Left ventricle myocardium superior (tissue), 1 donor: ENCODE measurements at places on chromosomes 11 and 22. TPM values are rescaled to one million over a fixed set of nuclear protein-coding genes. Genes with fewer than 3 reads are reported as not detected.
A peak's percentile ranks its signal among the peaks of the same experiment; 100 is the strongest.

DNA sequence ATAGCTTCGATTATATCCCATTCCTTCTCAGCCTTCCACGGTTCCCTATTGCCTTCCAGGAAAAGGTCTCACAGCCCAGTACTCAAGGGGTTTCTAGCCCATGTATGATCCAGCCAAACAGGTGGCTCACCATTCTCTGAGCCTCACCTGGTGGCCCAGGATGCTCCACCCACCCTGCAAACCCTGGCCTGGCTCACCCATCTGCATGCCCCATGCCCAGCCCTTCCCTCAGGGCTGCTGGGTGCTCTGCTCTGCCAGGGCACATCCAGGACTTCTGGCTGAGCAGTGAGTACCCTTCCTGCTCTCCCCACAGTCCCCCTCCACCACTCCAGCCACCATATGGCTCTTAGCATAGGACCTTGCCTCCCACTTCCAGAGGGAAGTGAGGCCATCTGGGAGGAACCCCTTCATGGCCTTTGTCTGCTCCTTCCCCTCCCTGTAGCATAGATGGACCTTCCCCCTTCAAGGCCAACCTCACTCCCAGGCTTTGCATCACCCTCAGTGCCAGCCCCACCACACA, 5.8 kb upstream of the RCOR2 start:
- no peak for DNase-seq

The OR52E8 gene
- total RNA-seq, result not detected

GRCh38 chr11:123470842-123471241, 40.8 kb downstream of the GRAMD1B start:
- no peak for DNase-seq

- peak; percentile 55 for DNase-seq
These were observed 131.9 kb downstream of the ADAMTS15 start for GRCh38 chr11:130580372-130580771.

DNA sequence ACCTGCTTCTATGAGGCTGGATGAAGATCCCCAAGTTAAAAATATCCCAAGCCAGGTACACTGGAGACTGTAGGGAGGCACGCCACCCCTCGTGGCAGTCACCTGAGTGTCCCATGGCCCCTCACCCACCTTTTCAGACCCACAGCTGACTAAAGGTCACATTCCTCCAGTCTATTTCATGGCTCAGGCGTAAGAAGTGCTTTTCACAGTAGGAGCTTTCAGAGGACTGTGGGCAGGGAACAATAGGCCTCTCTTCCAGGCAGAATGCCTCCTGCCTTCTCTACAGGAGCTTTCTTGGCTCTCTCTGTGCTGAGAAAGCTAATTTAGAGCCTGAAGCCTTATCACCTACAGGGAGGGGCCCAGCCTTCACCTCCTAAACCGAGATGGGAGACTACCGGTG, 73.8 kb downstream of the C11orf58 start:
- DNase-seq, result no peak

DNA sequence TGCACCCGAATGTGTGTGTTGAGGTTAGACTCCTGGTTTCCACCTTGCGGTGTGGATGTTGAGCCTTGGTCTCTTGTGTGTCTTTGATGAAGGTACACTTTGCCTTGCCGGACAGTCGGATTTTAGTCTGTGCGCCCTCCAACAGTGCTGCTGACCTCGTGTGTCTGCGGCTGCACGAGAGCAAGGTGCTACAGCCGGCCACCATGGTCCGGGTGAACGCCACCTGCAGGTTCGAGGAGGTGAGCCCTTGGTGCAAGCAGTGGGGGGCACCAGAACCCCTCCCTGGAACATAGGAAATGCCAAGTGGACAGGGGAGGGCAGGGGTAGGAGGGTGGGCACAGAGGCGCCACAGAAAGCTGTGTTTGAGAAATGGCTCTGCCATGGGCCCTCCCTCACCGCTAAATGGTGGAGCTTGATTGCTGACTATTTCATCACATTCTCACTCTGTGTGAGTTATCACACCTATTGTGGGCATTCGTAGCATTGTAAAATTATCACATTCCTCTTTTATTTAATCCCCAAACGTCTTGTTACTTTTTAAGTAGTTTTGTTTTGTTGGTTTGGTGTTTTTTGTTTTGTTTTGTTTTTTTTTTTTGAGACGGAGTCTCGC, 26.4 kb upstream of the PANX2 start:
- no peak for DNase-seq

- DNase-seq, result no peak
These were observed 58.2 kb downstream of the COMMD9 start for GRCh38 chr11:36230779-36231699.

- DNase-seq, result no peak
These were observed 324.7 kb downstream of the ETS1 start for GRCh38 chr11:128262463-128263345.

DNA sequence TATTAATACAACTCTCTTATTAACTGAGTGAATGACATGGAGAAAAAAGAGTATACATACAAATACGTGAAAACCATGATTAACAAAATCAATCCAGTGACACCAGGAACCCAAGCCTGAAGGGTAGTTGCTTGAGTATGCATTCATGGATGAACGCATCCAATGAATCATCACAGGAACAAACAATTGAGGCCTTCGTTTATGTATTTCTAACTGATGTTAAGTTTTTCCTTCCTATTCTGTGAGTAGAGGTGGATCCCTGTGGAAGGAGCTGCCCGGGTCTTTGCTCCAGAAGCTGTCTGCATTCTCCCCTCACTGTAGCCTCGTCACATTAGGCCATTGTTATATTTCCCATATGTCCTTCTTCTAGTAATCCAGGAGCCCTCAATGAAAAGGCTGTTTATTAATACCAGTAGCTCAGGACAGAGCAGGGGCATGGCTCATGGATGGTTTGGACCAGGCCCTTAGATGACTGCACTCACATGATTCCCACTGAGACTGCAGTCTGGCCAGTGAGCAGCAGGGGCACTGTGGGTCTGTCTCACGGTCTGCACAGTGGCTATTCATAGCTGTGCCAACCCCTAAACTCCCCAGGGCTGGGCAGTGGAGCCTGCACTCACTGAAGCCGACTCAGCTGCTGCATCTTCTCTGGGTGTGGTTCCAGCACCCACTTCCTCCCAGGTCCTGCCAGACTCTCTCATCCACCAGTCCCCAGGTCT, 128.1 kb upstream of the TOP3B start:
- peak; percentile 39 for DNase-seq

The OR4C11 gene
- total RNA-seq, result not detected

The CHKB gene
- 42.7 TPM for total RNA-seq

GRCh38 chr11:84865791-84866535, 761.2 kb downstream of the DLG2 start:
- no peak for DNase-seq

The NXPE4 gene
- total RNA-seq, result not detected

DNA sequence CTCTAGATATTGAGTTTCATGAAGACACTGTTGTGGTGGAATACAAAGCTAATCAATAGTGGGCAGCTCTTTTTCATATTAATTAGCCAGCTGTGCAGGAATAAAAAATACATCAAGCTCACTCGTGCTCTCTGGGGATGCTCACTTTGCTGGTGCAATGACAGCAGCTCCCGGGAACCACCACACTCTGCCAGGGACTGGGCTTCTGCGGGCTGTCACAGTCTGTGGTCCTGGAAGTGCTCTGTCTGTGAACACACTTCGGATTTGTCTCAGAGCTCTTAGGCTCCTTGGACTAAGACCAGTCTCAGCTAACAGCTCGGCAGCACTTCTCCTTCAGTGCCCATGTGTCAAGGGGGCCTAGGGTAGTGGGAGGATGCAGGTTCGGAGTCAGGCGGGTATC, 393.5 kb downstream of the TENM4 start:
- no peak for DNase-seq

DNA sequence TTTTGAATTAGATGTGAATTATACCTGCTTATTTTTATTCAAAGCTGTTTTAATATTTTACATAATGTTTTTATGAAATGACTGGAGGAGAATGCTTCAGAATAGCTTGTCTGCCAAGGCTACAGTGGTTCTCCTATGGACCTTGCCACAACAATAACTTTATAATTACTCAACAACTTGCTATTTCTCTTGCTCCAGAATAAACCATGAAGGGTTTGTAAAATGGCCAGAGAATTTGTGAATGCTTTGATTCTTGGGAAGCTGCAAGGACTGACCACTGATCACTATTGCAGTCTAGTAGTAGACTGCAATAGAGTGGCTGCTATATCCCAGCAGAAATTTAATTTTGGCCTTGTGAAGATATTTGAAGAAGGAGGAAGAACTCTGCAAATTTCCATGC, 199.7 kb downstream of the FAT3 start:
- DNase-seq, result no peak

- DNase-seq, result peak; percentile 47
These were observed 3.8 kb upstream of the INCENP start for GRCh38 chr11:62120001-62120400.

GRCh38 chr11:68002938-68003845, 705 bp downstream of the UNC93B1 start:
- peak; percentile 68 for DNase-seq

The NRXN2 gene
- 0.97 TPM for total RNA-seq

GRCh38 chr22:44217346-44217745, 36.6 kb downstream of the PARVG start:
- no peak for DNase-seq

- peak; percentile 79 for DNase-seq
These were observed at the start of gene PLCB3 for GRCh38 chr11:64251016-64251752. PLCB3 (plus strand) TSS chr11:64251530; CDS start chr11:64251650, 120 bp downstream.

The RPUSD4 gene
- total RNA-seq, result 40.0 TPM

DNA sequence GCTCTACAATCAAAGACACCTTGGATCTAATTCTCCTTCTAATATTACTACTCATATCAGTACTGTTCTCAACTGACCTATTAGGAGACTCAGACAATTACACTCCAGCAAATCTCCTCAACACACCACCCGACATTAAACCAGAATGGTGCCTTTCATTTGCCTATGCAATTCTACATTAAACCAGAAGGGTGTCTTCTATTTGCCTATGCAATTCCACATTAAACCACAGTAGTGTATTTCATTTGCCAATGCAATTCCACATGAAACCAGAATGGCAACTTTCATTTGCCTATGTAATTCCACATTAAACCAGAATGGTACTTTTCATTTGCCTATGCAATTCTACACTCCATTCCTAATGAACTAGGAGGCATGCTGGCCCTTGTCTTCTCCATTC, 15.3 kb upstream of the APOL3 start:
- DNase-seq, result no peak

- DNase-seq, result peak; percentile 62
These were observed 5.5 kb downstream of the TOLLIP start for GRCh38 chr11:1303973-1304372.

- peak; percentile 33 for DNase-seq
These were observed 24.7 kb upstream of the SLC22A12 start for GRCh38 chr11:64566042-64566914.

The NPTXR gene
- total RNA-seq, result 23.4 TPM

DNA sequence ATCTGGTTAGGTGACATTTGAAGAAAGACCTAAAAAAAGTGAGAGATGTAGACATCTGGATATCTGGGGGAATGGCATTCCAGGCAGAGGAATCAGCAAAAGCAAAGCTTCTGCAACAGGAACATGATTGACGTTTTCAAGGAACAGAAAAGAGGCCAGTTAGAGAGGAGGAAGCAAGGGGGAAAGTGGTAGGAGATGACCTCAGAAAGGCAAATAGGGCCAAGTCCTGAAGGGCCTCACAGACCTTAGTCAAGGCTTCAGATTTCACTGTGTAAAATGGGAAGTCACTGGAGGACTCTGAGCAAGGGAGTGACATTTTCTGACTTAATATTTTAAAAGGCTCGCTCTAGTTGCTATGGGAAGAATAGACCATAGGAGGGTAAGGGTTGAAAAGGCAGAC, 9.7 kb downstream of the DEUP1 start:
- no peak for DNase-seq

The SPON1 gene
- 3.4 TPM for total RNA-seq

DNA sequence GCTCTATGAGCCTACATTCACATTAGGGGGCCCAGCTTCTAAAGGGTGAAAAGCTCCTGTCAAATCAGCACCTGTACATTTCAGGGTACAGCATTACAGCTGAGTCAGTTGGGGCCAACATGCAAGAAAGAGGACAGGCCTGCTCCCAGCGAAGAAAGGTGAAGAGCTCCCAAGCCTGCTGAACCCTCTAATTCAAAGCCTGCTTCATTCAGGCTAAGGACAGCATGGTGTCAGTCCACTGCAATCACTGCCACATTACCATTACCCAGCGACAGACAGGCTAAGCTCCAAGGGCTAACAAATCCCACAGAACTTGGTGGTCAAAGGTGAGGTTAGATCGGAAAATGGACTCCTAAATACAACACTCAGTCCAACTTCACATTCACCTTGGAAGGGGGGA, 65.4 kb upstream of the CHRM4 start:
- no peak for DNase-seq

The B3GAT3 gene
- 12.1 TPM for total RNA-seq

The OR10A2 gene
- not detected for total RNA-seq

DNA sequence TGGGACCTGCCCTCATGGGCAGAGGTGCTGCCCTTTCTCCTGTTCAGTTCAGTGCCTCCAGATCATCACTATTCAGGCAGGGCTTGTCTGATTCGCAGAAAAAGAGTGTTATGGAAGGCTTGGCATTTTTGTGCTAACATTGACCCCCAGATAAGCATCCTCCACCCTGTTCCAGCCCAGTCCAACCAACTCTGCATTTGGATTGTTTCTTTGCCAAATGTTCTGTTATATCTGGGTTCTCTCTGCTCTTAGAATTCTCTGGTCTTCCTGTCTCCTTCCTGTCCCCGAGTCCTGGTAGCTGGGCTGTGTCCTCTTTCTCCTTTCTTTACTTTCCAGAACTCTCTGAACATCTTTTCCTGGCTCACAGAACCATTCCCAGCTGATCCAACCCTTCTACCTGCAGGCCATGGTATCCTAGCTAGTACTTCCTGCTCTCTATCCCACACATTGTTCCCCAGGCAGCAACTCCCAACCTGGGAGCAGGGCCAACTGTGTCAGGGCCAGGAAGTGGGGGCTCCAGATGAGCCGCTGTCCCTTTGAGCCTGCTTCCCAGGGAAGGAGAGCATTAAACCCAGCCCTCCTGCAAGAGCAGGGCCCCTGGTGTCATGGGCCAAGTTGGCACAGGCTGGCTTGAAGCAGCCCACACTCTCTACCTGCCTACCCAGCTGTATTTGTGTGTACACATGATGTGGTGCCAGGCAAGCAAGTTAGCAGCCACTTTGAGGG, 280.7 kb upstream of the CADM1 start:
- peak; percentile 55 for DNase-seq

The UBQLN3 gene
- total RNA-seq, result not detected

The RBMXL2 gene
- total RNA-seq, result not detected

DNA sequence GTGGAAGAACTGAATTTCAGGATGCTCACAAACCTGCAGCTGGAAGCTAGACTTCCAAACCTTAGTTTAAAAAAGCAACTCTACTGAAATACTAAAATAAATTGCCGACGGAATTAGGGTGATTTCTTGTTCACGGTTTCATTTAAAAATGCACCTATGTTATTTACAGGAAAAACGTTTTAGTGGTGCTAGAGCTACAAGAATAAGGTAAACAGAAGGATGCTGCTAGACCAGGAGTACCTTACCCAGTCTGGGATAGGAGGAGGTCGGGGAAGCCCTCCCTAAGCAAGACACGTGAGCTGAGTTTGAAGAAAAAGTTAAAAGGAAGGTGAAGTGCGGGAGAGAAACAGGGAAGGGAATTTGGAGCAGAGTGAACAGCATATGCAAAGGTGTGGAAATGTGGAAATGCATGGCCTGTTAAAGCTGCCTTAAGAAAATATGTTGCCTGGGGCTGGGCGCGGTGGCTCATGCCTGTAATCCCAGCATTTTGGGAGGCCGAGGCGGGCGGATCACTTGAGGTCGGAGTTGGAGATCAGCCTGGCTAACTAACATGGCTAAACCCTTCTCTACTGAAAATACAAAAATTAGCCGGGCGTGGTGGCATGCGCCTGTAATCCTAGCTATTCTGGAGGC, 1.4 kb upstream of the FTH1 start:
- no peak for DNase-seq

- DNase-seq, result no peak
These were observed 103.7 kb downstream of the GAB2 start for GRCh38 chr11:78313898-78314297.

GRCh38 chr11:8069771-8070170, 11.2 kb upstream of the TUB start:
- DNase-seq, result no peak
